ENCODE measurements at places on chromosomes 7 and 10. TPM values are rescaled to one million over a fixed set of nuclear protein-coding genes. Genes with fewer than 3 reads are reported as not detected.

Gene GPR26
- under 0.01 TPM for total RNA-seq

Gene TNRC18
- 37.6 TPM for total RNA-seq

Gene GPR15LG
- total RNA-seq, result 1.2 TPM

Gene PTPN20
- 3.4 TPM for total RNA-seq

Gene VAX1
- not detected for total RNA-seq

Gene ANKRD30A
- not detected for total RNA-seq

Gene TBX20
- total RNA-seq, result under 0.01 TPM

Gene SOSTDC1
- total RNA-seq, result not detected

Gene DNAJC2
- 27.7 TPM for total RNA-seq

Gene DGKI
- total RNA-seq, result under 0.01 TPM

Gene MYO1G
- total RNA-seq, result 0.34 TPM

Gene GBX1
- total RNA-seq, result not detected

Gene ETV1
- 0.68 TPM for total RNA-seq

Gene AFAP1L2
- 18.8 TPM for total RNA-seq

Gene SVIL
- total RNA-seq, result 93.0 TPM

Gene PCLO
- total RNA-seq, result 3.1 TPM

Gene SLC16A12
- 0.14 TPM for total RNA-seq

Gene NKX1-2
- 1.4 TPM for total RNA-seq

Gene SGCE
- total RNA-seq, result 19.8 TPM

Gene SEMA3C
- 275 TPM for total RNA-seq

Gene RAB19
- total RNA-seq, result 0.50 TPM

Gene PDE6C
- total RNA-seq, result not detected

Gene LRIT1
- not detected for total RNA-seq

Gene ZNF365
- 5.5 TPM for total RNA-seq

Gene VIPR2
- total RNA-seq, result not detected

Gene CFAP70
- 0.68 TPM for total RNA-seq

Gene IL6
- 3.1 TPM for total RNA-seq

Gene AKR1C3
- total RNA-seq, result 149 TPM

Gene EIF5AL1
- 0.34 TPM for total RNA-seq

Gene CACNB2
- total RNA-seq, result not detected

Gene CFAP46
- 0.28 TPM for total RNA-seq

Gene C1GALT1
- 72.8 TPM for total RNA-seq

Gene ATOH7
- total RNA-seq, result not detected

Gene ADAP1
- 9.9 TPM for total RNA-seq

Gene UPK3BL2
- total RNA-seq, result 2.4 TPM

Gene AP5Z1
- total RNA-seq, result 30.3 TPM

Gene SP8
- 0.34 TPM for total RNA-seq

Gene FKBP14
- total RNA-seq, result 31.5 TPM

Gene DDC
- total RNA-seq, result not detected

Gene BHLHA15
- total RNA-seq, result 9.9 TPM

Gene NUTM2E
- total RNA-seq, result 0.21 TPM

Gene FAM25G
- total RNA-seq, result not detected

Gene TAS2R39
- not detected for total RNA-seq

Gene ST8SIA6
- 0.85 TPM for total RNA-seq

Gene ZC3HAV1L
- 19.4 TPM for total RNA-seq

Gene MSMB
- total RNA-seq, result 0.34 TPM

Gene TYW1B
- total RNA-seq, result 9.2 TPM

Data from nasal cavity respiratory epithelium epithelial cell of viscerocranial mucosa (primary cell).